ENCODE measurements at places on chromosomes 7 and 10.
A peak's percentile ranks its signal among the peaks of the same experiment; 100 is the strongest.

GRCh38 chr10:125878957-125879835 lies 1.9 kb downstream of the DHX32 start:
- DNase-seq, result no peak

GRCh38 chr10:103692436-103692951 lies 162.9 kb downstream of the SH3PXD2A start:
- no peak for DNase-seq

GRCh38 chr10:87596351-87596750 lies 63.3 kb upstream of the PAPSS2 start:
- DNase-seq, result no peak

- DNase-seq, result no peak
Measured at GRCh38 chr7:32941181-32941580, 16.1 kb upstream of the FKBP9 start.

GRCh38 chr10:43265799-43266721 lies 805 bp downstream of the RASGEF1A start:
- DNase-seq, result peak; percentile 28

- no peak for DNase-seq
Measured at GRCh38 chr7:131341690-131342089, 14.0 kb downstream of the MKLN1 start.

- DNase-seq, result no peak
Measured at GRCh38 chr10:71968553-71969474, 4.6 kb downstream of the CHST3 start.

DNA sequence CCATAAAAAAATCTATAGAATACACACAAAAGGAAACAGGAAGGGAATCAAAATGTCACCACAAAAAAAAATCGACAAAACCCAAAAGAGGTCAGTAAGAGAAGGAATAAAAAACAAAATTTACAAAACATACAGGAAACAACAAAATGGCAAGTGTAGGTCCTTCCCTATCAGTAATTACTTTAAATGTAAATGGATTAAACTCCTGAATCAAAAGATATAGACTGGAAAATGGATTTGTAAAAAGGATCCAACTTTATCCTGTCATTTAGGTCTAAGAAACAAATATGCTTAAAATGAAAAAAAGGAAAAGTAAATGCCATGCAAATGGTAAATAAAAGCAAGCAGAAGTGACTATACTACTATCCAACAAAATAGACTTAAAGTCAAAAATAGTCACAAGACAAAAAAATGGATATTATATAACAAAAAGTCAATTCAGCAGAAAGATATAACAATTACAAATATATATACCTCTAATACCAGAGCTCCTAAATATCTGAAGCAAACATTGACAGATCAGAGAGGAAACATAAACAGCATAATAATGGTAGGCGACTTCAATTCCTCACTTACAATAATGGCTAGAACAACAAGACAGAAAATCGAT lies 2.0 kb downstream of the OR13A1 start:
- DNase-seq, result no peak

DNA sequence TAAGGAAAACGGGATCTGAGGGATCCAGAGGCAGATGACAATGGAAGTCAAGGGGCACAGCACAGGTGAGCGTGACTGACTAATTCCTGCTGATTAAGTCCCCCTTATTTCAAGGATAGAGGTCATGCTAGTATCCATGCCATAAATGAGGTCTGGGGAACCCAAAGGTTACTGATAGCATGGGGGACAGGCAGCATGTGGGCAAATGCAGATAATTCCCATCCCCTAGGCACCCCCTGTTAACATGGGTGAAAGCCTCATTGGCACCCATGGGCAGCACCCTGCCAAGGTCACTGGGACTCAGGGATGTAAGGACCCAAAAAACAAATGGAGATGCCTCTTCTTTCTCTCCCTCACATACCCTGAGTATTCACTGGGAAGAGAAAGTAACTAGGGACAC lies 139.7 kb downstream of the WDR11 start:
- DNase-seq, result no peak

DNA sequence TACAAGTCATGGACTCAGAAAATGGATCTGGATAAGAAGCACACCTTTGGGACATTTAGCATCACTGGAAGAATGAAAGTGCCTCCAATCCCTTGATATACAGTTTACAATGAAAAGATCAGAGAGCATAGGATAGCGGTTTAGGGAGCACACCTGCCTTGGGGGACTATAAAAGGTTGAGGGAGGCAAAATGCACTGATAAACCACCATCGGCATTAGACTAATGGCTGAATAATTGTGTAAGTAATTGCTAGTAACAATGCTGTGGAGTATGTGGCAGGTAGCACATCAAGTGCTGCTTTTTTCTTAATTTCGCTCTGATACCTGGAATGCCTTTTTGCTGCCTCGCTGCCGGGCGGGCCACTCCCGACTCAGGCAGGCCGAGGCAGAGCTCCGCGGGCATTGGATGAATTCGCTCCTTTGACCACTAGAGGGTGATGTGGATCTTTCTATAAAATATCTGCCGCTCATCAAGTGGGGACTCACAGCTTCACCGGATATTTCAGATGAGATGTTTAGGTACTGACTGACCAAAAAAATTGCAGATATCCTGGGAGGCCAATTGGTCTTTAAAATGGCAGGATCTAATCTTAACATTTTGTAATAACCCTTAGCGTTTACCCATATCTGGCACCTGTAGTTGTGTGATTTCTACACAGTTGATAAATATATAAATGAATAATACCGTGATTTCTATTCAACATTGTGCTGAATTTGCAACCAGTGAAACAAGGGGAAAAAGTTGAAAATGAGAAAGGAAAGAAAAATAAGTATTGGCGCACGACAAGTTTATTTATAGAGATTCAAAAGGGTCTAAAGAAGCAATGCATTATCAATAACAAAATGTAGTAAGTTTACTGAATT lies 116.8 kb upstream of the PRSS1 start:
- peak; percentile 23 for DNase-seq

- no peak for DNase-seq
Measured at GRCh38 chr10:106506526-106507283, 657.8 kb downstream of the SORCS1 start.

DNA sequence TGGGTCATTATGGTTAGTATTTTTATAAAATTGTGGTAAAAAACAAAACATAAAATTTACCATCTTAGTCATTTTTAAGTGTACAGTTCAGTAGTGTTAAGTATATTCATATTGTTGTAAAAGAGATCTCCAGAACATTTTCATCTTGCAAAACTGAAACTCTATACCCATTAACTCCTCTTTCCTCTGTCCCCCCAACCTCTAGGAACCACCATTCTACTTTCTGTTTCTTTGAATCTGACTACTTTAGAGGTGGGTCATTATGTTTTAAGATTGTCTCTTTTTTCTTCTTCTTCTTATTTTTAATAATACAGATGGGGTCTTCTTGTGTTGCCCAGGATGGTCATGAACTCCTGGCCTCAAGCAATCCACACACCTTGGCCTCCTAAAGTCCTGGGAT lies 84.1 kb downstream of the DOCK4 start:
- no peak for DNase-seq

GRCh38 chr10:86443069-86443468 lies 76.5 kb upstream of the GRID1 start:
- DNase-seq, result no peak

GRCh38 chr7:66207540-66207939 lies 2.4 kb downstream of the TPST1 start:
- DNase-seq, result no peak

DNA sequence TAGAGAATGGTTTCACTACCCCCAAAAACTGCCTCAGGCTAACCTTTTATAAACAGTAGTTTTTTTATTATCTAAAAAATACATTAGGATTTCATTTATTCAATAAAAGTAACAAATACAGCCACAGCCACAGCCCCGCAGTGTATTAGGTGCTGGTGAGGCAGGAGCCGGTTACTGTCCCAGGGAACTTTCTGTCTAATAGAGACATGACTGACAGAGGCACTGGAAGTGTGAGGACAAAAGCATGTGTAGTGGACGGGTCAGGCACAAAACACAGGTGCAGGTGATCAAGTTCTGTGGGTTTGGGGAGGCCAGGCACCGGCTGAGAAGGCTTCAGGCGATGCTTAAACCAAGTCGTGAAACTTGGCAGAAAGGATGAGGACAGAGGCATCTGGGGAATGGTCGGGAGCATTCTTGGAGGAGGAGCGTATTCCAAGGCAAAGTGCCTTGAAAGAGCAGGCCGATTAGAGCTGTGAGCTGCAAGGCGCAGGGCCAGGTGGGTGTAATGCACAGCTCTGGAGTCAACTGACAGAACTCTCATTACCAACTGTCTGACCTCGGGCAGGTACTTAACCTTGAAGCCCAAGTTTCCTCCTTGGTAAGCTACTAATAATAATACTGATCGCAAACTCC lies 138.2 kb downstream of the USP6NL start:
- no peak for DNase-seq

DNA sequence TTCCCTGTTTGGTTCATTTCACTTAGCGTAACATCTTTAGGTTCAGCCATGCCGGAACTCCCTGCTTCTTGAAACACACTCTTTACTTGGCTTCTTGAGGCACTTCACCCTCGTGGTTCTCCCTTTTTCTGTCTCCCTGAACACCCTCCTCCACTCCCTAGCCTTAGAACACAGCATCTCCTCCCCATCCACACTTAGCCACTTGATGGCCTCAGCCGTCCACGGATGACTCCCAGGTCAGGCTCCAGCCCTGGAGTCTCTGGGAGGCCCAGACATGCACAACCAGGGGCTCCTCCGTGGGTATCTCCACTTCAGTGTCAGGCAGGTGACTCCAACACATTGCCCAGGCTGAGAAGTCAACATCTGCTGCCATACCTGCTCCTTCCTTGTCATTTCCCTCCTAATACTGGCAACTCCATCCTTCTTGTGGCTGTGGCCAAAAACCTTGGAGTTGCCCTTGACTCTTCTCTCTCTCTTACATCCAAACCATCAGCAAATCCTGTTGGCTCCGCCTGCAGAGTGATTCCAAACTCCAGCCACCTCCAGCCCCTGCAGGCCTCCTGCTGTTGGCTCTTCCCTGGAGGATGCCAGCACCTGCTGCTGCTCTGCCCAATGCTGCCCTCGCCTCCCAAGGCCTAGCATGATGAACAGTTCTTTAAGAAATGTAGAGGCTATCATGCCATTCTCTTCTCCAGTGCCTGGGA lies 8.4 kb upstream of the INMT start:
- no peak for DNase-seq

GRCh38 chr10:55491712-55492111 lies 690.7 kb upstream of the PCDH15 start:
- DNase-seq, result no peak

DNA sequence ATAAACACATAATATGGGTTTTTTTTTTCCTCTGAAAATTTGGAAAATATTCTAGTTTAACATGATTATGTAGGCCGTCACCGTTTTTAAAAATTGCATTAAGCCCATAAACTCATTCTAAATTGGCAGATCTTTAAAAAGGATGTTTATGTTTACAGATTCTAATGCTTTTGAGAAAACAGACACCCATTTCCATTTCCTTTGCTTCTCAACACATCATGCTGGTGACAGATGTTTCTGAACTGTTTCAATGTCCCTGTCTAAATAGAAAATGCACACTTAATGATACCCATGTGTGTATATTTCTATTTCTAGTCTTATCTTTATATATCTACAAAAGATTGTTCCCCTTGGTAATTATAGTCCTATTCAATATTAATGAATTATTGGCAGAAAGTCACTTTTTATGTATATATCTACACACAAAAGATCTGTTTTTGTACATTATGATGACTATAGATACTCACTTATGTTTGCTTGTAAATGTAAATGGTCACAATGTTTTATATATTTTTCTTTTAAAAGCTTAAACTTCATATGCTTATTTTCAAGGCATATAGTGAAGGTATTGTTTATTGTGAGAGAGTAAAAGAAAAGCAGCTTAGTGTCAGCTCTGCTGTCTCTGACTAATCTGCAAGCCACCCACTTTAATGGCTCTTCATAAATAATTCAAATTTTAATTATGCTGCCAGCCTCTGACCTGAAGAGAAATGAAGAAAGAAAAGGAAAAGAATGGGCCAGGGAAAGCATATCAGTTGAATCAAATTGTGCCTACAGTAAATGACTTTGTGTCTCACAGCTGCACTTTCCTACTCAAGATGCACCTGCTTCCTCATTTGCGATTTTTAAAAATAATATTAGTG lies 179.4 kb downstream of the CACNA2D1 start:
- no peak for DNase-seq

DNA sequence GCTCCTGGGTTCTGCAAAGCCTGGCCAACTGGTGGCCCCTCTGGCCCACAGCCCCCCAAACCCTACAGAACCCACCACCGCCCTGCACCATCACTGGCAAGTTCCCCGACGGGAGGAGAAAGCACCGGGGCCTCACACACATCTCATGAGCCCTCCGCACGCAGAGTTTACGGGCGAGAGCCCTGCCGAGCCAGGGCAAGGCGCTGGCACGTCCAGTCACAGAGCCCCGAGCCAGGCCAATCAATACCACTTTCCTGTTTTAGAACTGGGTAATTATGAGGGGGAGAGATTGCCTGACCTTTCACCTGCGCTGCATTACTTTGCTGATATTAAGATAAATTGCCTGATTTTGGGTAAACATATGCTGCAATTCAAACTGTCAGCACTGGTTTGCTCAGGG lies 113.3 kb downstream of the EBF3 start:
- no peak for DNase-seq

GRCh38 chr7:16055263-16055976 lies 365.9 kb downstream of the CRPPA start:
- no peak for DNase-seq

DNA sequence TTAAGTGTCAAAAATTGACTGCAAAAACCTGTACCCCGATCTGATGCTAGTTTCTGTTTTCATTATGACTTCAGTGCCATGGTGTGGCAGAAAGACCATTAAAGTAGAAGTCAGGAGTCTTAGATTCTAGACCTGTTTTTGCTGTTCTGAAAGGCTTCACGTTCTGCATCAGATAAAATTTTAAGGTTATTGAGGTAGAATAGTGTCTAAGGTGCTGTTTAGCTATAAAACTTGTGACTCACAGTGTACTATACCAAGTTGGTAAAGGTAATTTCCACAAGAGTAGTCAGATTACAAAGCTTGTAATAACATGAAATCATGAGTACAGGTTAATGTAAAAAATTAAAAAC lies 38.6 kb downstream of the ZNRF2 start:
- DNase-seq, result no peak

GRCh38 chr10:72310241-72310633 lies 36.5 kb downstream of the DDIT4 start:
- no peak for DNase-seq

- no peak for DNase-seq
Measured at GRCh38 chr7:147796581-147796980, 794.0 kb upstream of the C7orf33 start.

GRCh38 chr10:107971973-107972372 lies 807.5 kb upstream of the SORCS1 start:
- no peak for DNase-seq

DNA sequence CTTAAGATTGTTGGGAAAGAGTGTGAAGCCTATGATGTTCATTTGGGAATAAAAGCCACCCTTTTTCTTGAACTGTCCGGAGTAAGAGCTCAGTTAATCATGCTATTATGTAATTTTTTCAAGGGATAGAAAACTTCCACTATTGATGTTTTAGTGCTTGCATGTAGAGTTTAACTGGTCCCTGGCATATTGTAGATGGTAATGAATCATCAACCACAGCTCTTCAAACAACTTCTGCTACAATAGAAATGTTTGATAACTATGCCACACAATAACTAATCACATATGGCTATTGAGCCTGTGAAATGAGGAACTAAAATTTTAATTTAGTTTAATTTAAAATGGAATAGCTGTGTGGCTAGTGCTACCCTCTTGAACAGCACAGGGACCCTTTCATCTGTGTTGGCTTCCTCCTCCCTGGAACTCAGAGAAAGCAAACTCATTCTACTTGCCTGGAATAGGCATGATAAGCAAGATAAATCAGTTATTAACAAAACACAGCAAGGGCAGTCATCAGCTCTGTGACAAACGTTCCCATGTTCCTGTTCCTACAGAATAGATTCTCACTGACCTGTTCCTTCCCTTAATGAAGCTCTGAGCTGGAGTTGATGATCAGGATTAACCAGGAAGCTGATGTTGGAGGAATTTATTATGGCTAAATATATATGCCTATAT lies 4.9 kb upstream of the SRI start:
- no peak for DNase-seq
